Posterior vena cava (tissue), 2 donors: ENCODE measurements at places on chromosomes 13 and 19.

DNA sequence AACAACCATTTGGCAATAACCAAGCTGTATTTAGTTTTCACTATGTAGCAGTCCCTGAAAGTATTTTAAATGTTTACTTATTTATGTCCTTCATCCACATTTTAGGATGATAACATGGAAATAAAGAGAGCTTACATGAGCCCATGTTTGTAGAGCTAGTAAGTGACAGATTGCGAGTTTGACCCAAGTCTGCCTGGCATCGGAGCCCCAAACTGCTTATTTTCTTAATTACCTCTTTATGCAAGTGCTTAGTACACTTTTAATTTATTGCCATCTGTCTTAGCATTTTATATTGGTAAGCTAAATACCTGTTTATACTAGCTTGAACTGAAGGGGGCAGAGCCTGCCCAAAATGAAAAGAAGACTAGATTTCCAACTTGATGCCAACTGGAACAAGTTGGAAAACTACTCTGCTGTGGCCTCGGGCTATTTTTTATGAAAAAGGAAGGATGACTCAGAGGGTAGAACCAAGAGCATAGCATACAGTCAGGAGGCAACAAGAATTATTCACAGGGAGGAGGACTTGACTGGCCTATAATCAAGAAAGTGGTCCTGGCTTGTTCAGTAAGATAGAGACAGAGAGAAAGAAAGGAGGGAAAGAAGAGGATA is 150.2 kb downstream of the NDFIP2 start:
- DNase-seq, result no peak

GRCh38 chr19:3196064-3196932 is 10.6 kb downstream of the NCLN start:
- no peak for DNase-seq

DNA sequence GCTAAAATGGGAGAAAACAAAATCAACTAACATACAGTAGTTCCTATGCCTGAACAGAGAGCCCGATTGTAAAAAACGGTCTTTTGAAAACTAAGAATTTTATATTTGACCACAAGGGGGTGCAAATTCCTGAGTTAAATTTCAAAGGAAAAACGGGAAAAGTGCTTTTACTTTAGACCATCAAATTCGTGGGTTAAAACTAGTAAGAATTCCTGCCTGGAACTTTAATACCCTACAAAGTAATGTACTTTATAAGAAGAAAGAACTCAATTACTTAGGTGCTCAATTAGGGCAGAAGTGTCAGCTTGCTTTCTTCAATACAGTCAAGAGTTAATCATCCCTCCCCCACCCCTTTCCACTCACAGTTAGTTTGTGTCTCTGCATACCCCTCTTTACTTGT is 69.8 kb downstream of the KCNRG start:
- no peak for DNase-seq

- no peak for DNase-seq
Observed at GRCh38 chr13:35699825-35700510, 223.5 kb upstream of the MAB21L1 start.

GRCh38 chr13:91313103-91313502 is 34.4 kb upstream of the MIR17HG start:
- no peak for DNase-seq

GRCh38 chr19:15495151-15495550 is 13.2 kb upstream of the CYP4F22 start:
- no peak for DNase-seq

- DNase-seq, result no peak
Observed at GRCh38 chr13:91767651-91768050, 369.2 kb downstream of the GPC5 start.

DNA sequence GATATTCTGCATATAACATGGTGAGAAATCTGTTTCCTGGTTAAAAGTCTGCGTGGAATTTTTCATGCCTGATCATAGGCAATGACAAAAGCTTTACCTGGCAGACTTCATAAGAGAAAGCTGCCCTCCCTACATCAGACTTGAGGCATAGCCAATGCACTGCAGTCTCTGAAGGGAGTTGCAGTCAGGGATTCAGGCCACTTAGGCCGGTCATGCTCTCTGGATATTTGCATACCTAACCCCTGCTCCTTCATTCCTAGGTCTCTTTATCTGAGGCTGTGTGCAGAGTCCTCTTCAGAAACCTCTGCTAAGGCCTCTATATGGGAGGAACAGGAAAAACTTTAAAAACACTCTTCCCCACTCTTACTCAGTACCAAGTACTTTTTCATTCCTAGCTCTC is 287.4 kb downstream of the PCDH17 start:
- no peak for DNase-seq

DNA sequence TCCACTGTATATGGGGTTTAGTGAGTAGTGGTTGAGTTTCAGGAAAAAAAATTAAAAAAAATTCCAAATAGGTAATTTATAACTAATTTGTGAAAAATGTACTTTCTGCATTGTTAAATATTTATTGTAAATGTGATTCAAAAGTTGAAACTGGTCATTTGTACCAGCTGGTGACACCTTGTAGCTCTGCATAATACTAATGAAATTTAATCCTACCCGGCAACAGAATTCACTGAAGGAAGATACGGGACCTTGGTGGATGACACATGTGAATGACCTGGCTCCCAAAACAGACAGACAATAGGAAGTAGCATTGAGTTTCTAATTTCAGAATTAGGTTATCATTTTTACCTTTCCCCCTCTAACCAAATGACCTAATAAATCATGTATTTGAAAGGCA is 73.8 kb downstream of the SLITRK6 start:
- DNase-seq, result no peak

DNA sequence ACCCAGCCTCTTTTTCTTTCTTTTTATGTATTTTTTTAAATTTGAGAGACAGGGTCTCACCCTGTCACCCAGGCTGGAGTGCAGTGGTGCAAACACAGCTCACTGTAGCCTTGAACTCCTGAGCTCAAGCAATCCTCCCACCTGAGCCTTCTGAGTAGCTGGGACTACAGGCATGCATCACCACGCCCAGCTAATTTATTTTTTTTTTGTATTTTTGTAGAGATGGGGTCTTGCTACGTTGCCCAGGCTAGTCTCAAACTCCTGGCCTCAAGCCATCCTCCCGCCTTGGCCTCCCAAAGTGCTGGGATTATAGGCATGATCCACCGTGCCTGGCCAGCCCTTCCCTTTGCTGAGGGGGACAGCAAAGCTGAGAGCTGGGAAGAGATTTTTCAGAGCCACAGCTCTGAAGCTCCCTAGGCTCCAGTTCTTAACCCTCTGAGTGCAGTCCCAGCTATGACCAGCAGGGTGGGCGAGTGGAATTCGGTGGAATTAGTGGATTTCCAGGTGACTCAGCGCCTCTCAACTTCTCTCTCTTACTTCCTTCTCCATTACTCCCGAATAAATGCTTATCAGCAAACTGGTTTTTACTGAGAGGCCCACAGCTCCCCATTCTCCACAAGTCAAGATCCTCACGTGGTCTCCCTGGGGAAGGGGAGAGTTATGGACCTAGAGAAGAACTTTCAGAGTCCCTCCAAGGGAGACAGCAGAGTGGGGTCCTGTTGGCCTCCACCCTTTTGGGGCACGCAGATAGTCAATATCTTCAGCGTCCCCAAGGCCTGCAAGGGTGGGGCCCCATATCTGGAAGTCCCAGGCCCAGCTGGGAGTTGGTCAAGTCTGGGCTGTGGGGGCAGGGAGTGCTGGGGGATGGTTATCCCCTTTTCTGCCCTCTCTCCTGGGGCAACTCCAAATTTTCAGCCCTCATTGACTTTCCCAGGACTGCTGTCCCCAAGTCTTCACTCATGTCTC is 1.2 kb downstream of the BLVRB start:
- DNase-seq, result peak; percentile 95

DNA sequence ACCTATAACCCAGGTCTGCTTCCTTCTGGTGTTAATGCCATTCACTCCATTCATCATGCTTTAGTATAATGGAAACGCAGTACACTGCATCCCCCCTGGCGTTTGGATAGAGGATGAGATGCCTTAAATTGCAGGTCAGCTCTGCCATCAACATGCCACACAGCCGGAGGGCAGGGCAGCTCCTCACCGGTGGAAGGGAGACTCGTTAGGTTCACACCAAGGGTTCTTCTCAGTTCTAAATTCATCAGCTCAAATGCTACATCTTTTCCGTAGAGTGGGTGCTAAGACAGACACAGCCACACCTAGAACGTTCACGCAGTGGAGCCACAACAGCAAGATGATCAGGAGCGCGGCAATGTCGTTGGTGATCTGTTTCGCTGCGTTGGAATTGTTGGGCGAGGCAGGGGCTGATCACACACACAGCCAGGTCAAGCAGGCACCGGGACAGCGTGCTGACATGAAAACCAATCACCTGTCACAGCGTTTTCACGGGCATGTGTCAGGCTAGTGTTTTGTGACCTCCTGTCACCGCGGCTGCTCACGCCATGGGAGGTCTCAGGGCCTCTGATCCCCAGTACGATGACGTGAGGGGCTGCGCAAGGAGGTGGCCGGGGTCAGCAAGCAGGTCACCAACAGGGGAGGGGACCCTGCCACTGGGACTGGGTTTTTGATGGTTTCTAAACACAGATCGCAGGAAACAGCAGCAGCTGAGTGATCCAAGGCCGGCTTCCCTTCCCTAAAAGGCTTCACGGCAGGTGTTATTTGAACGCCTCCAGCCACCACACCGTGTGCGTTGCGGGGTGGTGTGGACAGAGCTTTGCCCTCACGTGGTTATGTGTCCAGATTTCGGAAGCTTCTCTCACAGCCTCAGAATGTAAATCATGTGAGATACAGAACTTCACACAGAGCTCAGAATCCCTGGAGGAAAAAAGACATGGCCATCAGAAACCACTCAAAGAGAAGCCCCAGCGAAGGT is 94.3 kb upstream of the IRS2 start:
- DNase-seq, result no peak

- DNase-seq, result no peak
Observed at GRCh38 chr13:88744289-88744688, 1073.1 kb downstream of the SLITRK5 start.

GRCh38 chr13:31794452-31794851 is 55.1 kb downstream of the RXFP2 start:
- DNase-seq, result no peak

- DNase-seq, result no peak
Observed at GRCh38 chr19:46025835-46026234, 3.0 kb upstream of the PGLYRP1 start.

GRCh38 chr13:32663660-32664059 is 77.4 kb downstream of the PDS5B start:
- no peak for DNase-seq

DNA sequence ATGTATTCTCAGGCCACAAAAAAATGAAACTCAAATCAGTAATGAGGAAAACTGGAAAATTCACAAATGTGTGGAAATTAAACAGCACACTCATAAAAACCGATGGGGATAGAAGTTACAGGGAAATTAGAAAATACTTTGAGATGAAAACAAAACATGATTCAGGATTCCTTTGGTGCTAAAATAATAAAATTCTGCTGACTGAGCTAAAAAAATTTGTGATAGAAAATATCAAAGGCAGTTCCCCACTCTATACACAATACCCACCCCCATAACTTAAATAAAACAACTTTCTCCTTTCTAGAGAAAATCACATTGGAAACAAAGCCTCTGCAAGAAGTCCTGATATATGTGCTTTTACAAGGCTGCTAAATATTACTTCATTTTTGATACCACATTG is 1.6 kb upstream of the ZNF233 start:
- DNase-seq, result no peak

GRCh38 chr19:48964205-48965039 is 687 bp upstream of the FTL start:
- no peak for DNase-seq

DNA sequence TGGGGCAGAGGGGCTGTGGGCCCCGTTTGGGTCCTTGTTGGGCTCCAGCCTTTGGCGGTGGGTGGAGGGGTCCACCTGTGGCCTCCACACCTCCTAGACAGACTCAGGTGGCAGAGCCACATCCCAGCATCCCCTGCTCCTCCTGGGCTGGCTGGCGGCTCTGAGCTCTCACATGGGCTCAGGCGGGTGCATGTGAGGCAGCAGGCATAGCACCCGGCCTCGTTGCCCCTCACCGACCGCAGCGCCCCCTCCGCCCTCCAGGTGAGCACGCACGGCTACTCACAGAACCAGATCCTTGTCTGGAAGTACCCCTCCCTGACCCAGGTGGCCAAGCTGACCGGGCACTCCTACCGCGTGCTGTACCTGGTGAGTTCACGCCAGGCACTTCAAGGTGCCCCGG is 5.9 kb upstream of the TEKTIP1 start:
- DNase-seq, result no peak

GRCh38 chr13:106007156-106007555 is 528.3 kb downstream of the EFNB2 start:
- no peak for DNase-seq

DNA sequence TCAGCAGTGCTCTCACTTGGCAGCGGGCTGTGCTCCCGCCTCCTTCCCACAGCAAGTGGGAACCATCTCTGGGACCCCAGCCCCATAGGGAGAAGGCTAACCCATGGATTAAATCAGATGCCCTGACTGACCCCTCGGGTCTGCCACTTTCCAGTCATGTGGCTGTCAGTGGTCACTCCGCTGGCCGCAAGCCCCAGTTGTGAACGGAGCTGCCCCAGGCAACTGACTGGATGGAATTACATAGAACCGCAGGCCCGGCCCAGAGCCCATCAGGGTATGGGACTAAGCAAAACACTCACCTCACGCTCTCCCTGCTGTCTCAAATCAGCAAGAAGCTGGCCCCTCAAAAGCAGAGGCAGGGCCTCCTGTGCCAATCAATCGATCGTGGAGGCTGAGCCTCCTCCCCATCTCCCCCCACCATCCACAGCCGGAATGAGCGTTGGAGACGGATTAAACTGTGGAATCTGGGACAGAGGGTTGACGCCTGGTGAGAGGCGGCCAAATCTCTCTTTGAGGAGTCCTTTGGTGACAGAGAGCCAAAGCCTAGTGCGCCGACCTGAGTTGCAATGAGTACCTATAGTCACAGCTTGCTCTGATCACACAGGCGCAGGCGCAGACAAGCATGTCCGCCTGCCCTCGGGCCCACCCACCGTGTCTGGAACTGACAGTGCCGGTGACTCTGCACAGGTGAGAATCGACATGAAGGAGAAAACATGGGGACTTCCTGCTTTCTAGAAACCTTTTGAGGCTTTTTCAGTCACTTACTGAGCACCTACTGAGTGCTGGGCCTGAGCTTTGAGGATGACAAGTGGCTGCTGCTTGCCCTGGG is 38.7 kb downstream of the PBX4 start:
- DNase-seq, result no peak

- no peak for DNase-seq
Observed at GRCh38 chr19:12789098-12789903, 2.0 kb upstream of the JUNB start.

DNA sequence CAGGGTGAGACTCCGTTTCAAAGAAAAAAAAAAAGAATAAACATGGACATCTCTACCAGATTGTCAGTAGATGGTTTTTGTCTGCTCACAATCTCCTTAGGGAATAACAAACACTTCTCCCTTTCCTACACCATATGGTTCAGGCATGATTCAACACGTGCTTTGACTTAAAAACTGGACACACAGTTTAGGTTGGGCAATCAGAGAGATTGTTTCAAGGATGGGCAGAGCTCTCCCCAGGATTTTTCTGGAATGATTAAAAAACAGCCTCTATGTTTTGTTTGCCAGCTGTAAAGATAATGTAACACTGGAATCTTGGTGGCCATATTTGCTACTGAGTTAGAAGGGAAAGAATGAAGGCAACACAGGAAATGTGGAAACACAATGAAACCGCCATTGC is 150.1 kb upstream of the TSC22D1 start:
- no peak for DNase-seq

GRCh38 chr19:45400192-45400591 is 4.7 kb downstream of the PPP1R13L start:
- no peak for DNase-seq

GRCh38 chr19:1113030-1113985 is 9.5 kb downstream of the GPX4 start:
- peak; percentile 98 for DNase-seq
